ENCODE measurements at places on chromosomes 5 and 9.
A peak's percentile ranks its signal among the peaks of the same experiment; 100 is the strongest.

GRCh38 chr5:88145611-88146467 lies 122.8 kb downstream of the TMEM161B start:
- DNase-seq: peak; percentile 36

DNA sequence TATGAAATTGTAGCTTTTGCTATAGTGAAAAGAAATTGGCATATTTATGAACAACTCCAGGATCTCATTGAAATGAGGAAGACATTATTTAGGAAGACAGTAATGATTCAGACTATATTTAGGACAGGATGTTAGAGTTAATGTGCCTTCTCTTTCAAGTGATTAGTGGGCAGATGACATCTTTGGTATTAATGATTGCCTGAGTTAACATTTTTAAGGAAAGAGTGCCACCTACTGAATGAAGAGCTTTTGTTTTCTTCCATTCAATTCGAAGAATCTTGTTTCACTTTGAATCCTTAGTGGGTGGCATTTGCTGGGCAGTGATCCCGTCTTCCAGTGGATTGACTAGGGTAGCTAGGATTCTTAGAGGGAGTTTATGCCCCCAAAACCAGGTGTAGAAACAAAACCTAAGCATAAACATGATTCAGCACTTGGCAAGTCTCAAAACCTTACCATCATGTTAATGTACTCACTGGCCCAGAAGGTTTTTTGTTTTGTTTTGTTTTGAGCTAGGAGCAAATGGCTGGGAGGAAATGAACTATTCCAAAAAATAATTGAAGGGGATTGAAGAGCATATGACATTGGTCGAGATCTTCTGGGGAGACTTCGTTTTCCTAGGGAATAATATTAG lies 23.2 kb downstream of the MAP3K1 start:
- DNase-seq: peak; percentile 62

DNA sequence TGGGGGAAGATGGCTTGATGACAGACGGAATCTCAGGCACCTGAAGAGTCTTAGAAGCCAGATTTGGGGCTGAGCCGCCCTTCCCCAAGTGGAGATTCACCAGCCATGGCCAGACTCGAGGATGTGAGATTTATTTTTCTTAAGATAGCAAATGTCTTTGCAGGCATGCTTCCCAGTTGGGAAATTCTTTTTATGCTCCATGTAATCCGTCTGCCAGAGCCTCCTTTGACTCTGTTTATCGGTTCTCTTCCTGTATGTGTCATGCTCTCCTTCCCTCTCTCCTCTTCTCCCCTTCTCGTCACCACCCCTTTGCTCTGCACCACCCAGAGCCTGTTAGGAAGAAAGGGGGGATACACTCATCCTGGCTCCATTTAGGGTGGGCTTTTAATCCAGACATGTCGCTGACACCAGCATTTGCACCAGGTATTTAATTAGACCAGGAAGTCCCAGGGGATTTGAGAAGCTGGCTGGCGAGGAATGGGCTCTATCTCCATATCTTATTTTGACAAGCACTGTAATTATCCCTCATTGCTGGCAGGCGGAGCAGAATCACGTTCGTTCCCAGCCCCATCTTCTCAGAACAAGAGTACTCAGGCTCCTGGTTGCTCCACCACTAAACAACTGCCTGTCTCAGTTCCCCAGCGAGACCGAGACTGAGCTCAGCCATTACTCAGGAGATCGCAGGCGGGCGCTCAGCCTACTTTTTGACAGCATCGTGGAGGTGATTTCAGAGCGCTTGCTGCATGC lies 50.9 kb downstream of the KCNIP1 start:
- DNase-seq: no peak

DNA sequence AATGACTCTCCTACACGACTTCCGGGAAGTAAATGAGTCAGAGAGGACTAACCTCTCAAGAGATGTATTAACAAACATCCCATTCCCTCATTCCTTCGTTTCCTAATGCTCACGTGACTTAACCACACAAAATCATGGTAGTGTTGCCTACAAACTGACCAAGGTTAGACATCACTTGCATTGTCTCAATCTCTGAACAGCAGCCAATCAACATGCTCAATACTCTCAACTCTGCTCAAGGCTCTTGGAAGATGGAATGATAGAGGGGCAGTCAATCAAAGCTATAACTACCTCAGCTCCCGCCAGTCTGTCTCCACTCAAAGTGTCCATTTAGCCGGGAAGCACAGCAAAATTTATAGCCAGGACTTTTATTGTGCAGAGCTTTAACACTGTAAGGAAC lies 143.8 kb upstream of the PIK3R1 start:
- peak; percentile 16 for DNase-seq

- no peak for DNase-seq
Measured at GRCh38 chr5:93829346-93829745, 87.9 kb upstream of the POU5F2 start.

DNA sequence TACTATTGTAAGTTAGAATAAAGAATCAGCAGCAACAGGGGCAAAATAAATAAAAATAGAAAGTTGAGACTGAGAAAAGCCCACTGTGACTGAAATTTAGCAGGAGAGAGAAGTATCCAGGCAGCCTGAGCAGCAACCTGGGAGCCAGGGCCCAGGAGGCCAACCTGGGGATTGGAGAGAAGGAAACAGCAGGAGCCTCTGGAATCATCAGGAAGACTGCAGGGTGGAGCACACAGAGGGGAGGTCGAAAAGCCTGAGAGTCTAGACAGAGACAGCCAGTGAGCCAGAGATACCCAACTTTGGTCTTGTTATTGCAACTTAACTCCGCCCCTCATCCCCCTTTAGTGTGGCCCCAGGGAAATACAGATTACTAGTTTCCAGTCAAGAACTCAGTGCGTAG lies 98.6 kb downstream of the SLC1A3 start:
- DNase-seq: no peak

- DNase-seq: no peak
Measured at GRCh38 chr9:120701248-120701647, 13.0 kb downstream of the MEGF9 start.

DNA sequence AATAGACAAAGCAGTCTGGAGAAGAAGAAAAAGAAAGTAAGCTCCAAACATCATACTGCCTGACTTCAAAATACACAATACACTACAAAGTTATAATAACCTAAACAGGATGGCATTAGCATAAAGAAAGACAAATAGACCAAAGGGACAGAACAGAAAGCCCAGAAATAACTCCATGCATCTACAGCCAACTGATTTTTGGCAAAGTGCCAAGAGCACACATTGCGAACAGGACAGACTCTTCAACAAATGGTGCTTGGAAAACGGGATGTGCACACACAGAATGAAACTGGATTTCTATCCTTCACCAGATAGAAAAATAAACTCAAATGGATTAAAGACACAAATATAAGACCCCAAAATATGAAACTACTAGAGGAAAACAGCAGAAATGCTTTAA lies 66.6 kb upstream of the SPATA31E1 start:
- DNase-seq: peak; percentile 29

- no peak for DNase-seq
Measured at GRCh38 chr9:137035507-137035834, 3.6 kb upstream of the FUT7 start.

GRCh38 chr5:170348137-170348633 lies 41.0 kb downstream of the KCNMB1 start:
- DNase-seq: no peak

GRCh38 chr9:65404232-65405006 lies 119.4 kb upstream of the FOXD4L5 start:
- no peak for DNase-seq

DNA sequence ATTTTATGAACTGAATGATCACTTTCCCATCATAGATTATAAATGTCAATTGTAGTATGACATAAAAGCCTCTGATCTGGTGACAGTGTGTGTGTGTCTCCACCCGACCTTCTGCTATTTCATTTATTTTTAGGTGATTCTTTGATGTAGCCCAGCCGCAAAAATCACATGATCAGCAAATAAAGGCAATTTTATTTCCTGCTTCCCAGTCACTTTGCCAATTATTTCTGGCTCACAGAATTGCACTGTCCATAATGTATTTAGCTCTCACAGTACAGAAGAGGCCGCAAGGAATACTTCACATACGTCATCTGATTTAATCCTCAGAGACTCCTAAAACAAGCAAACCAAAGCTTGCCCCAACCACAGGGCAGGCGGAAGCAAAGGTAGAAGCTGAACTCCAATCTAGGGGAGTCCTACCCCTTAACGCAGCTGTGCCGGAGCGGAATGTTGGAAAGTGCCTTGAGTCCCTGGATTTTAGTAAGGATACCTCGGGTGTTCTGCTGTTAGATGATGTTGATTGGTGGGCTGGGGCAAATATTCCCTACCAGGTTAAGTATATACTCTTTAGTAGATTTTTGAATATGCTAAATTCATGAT lies 384.0 kb upstream of the IRX4 start:
- no peak for DNase-seq

DNA sequence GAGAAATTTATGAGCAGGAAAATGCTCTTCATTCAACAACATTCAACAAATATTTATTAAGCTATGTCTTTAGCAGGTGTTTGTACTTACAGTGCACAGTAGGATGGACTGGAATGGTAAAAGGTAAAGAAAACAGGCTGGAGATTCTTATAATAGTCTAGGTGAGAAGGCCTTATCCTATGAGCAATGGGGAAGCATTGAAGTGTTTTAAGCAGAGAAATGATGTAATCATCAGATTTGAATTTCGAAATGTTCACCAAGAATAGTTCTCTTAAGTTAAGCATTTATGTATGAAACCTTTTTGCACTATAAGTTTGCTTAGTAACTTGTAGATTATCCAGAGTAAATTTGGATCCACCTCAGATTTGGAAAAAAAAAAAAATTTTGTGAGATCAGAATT lies 209.3 kb downstream of the NR3C1 start:
- peak; percentile 64 for DNase-seq
